Immature natural killer cell (primary cell): ENCODE measurements at places on chromosomes 1 and 21. TPM values are rescaled to one million over a fixed set of nuclear protein-coding genes. Genes with fewer than 3 reads are reported as not detected.

DNA sequence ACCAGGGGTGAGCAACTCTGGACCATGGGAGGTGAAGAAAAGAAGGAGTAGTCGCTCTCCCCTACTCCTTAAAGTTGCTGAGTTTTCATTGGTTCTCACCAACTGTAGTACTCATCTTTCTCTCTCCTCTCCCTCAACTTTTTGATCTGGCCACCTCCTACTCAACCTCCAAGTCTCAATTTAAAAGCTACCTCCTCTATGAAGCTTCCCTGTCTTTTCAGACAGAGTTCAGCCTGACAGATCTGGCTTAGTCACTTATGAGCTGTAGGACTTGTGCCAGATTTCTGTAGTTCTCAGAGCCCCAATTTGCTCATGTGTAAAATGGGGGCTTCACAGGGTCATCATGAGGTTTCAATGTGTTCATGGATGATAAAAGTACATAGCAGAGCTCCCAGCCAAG lies 34.5 kb upstream of the HTR1D start:
- DNase-seq, result no peak
- no peak overlapping the region for H3K27ac ChIP-seq
- H3K4me3 ChIP-seq, result no peak overlapping the region
- H3K36me3 ChIP-seq, result no peaks in the 10 kb centered on the region
- peaks cover 4% of the 10 kb centered on the region for H3K27me3 ChIP-seq
- peaks cover 5% of the 10 kb centered on the region for H3K4me1 ChIP-seq

- no peaks in the 10 kb centered on the region for H3K27me3 ChIP-seq
- DNase-seq, result no peak
- H3K27ac ChIP-seq, result no peak overlapping the region
- no peak overlapping the region for H3K4me3 ChIP-seq
- no peaks in the 10 kb centered on the region for H3K36me3 ChIP-seq
Observed at GRCh38 chr21:23729331-23729730, 1878.0 kb downstream of the MRPL39 start.

- peaks cover 34% of the 10 kb centered on the region for H3K4me1 ChIP-seq
- no peak overlapping the region for H3K27ac ChIP-seq
- DNase-seq, result peak; percentile 42
- peaks cover 9% of the 10 kb centered on the region for H3K27me3 ChIP-seq
Observed at GRCh38 chr1:47438165-47439016, 547 bp downstream of the FOXD2 start.

- peak overlapping the region; percentile 100 for H3K4me3 ChIP-seq
- H3K27me3 ChIP-seq, result peaks cover 11% of the 10 kb centered on the region
- DNase-seq, result no peak
- H3K27ac ChIP-seq, result peak overlapping the region; percentile 99
- H3K4me1 ChIP-seq, result peaks cover 47% of the 10 kb centered on the region
Observed at GRCh38 chr1:45586769-45587168, 2.9 kb downstream of the NASP start.

The PARS2 gene
- polyA plus RNA-seq, result 3.3 TPM

DNA sequence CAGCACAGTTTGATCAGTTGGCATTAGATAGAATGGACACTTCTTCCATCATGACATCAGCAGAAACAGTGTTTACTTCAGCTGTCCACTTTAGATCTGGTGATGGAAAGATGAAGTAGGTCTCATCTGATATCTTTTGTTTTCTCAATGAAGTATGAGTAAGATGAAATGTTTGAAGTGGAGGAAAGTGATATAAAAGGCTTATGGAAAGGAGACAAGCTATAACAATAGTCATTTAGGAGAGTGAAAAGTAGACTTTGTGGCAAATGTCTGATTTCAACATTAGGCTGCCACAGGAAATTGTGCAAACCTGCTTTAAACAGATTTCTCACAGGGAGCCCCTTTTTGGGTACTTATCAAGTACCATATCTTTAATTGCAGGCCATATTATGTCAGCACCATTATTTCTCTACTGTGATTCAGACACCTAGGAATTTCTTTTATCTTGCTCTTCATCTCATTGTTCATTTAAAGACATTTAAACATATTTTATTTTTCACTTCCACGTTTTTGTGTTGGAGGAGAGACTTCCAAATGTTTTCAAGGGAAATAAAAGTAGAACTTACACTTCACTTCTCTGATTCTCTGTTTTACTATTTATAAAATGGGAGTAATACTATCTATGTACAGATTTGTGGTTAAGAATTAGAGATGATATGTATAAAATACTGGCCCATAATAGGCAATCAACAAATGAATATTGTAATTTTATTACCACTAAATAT lies 18.1 kb downstream of the PDC start:
- no peak overlapping the region for H3K4me3 ChIP-seq
- H3K27me3 ChIP-seq, result no peaks in the 10 kb centered on the region
- H3K4me1 ChIP-seq, result no peaks in the 10 kb centered on the region

GRCh38 chr1:76998582-76999223 lies 131.4 kb downstream of the ST6GALNAC5 start:
- H3K27me3 ChIP-seq, result peaks cover 2% of the 10 kb centered on the region
- no peak overlapping the region for H3K4me3 ChIP-seq
- no peaks in the 10 kb centered on the region for H3K36me3 ChIP-seq
- H3K4me1 ChIP-seq, result no peaks in the 10 kb centered on the region
- no peak for DNase-seq
- no peak overlapping the region for H3K27ac ChIP-seq
